ENCODE measurements at places on chromosomes 3 and 15.

DNA sequence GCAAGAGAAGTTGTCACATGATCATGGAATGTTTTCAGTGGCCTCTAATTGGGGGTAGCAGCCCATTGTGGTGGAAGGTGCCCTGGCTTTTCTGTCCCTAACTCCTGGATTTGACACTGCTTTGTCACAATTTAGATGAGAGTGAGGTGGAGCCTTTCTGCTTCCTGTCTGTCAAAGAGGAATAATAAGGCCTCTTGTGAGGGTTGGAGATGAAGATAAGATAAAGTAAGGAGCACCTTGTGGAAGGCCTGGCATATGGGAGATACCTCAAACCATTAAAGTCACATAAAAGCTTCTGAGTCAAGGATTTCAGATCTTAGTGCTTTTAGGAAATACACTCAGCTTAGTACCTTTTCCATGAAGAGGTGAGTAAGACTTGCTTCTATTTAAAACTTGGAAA is 172.6 kb upstream of the FAM3D start:
- DNase-seq, result no peak

GRCh38 chr3:159625594-159625993 is 363.0 kb upstream of the IL12A start:
- no peak for DNase-seq

DNA sequence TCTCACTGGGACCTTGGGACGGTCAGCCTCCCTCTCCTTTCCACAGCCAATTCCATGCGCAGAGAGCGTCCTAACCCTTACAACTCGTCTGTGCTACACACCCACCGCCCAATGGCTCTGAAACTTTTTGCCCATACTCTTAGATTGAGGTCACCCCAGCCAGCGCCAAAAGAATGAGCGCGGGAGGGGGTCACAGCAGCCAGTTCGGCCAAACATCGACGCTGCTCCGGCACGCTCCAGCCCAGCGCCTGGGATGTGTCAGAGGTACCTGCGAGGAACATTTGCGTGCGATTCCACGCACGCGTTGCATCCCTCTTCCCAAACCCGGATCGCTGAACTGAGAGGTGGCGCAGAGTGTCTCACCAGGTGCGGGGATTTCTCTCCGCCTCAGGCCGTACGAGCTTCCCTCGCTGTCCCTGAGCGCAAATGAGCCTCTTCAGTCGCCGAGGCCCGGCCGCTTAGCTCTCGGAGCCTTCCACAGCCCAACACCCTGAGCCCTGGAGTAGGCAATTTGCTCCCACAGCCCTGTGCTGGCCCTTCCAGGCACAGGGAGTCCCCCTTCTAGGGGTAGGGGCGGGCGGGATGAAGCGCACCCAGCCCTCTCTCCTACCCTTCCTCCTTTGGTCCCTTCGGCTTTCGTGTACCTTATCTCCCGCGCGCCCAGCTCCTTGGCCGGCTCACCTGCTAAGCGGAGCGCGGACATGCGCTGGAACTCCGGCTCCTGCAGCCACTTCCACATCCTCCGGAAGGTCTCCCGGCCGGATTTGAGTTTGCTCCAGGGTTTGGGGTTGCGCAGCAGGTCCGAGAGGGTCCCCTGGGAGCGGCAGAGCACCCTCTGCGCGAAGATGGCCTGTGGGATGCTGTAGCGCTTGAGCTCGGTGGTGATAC is 1.8 kb downstream of the ONECUT1 start:
- DNase-seq, result no peak

DNA sequence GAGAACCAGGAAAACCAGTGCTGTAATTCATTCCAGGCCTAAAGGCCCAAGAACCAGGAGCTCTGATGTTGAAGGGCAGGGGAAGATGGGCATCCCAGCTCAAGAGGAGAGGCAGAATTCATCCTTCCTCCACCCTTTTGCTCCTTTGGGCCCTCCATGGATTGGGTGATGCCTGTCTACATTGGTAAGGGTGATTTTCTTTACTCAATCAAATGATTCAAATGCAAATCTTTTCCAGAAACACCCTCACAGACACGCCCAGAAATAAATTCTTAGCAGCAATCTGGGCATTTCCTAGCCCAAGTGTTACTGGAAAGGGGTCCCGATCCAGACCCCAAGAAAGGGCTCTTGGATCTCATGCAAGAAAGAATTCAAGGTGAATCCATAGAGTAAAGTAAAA is 17.6 kb upstream of the APOD start:
- no peak for DNase-seq

DNA sequence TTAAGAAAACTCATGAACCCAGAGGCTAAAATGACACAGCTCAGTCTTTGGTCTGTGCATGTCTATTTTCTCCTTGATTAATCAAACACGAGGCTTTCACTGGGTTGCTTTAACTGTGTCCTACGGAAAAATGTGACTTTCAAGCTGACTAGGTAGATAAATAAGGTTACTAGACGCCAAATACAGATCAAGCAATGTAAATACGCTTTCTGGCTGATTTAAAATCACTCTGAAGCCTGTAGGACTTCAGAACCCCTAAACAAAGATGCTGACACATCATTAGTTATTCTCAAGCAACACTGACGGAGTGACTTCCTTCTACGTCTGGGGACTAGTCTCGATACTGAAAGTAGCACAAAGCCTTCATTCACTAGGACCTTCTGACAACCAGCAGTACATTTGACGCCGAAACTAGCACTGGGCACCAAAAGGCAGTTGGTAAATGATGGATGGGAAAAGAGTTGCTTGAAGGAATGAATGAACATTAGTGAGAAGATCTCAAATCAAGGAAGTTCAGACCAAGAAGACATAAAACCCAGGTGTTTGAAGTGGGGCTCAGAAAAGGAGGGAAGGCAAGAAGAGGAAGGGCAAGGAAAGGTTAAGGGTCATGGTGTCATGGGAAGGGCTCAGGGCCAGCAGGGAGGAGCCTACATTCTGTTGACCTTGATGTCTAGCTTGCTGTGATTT is 67.1 kb upstream of the CDV3 start:
- DNase-seq, result no peak

DNA sequence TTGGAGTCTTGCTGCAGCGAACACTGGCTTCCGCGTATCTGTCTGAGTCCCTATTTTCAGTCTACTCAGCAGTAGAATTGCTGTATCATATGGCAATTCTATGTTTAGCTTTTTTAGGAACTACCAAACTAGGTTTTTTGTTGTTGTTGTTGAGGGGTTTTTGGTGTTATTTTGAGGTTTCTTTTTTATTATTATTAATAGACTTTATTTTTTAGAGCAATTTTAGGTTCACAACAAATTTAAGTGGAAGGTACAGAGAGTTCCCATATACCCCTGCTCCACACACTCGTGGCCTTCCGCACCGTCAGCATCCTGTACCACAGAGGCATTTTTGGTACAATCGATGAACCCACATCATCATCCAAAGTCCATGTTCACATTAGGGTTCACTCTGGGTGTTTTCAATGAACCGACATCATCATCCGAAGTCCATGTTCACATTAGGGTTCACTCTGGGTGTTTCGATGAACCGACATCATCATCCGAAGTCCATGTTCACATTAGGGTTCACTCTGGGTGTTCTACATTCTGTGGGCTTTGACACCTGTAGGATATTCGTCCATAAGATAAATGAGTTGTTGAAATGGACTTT is 67.9 kb downstream of the LMLN start:
- no peak for DNase-seq

DNA sequence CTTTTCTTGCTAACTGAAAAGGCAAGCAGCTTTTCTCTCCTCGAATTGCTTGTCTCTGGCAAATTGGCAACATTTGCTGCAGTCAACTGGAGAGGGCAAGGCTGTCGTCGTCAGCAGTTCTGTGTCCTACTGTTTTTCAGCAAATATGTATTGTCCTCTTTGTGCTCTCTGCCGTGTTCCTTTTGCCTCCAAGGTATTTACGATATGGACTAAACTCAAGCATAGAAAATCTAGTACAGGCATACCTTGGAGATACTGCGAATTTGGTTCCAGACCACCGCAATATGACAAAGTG is 558 bp upstream of the SLC30A4 start:
- no peak for DNase-seq

DNA sequence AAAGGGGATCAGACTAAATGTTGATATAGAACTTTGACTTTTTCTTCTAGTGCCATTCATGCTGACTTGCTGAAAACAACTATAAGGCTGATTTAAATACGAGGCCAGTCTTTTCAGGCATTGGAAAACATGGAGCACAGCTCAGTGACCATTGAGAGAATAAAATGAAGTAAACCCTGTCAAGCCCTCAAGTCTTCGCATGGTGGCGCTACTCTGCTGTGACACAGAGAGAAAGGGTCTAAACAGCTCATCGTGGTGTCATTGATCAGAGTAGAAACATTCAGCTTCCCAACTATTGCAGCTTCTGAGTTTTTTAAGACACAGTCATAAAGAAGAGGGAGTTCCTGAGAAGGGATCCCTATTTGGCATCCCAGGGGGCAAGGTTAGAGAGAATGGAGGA is 716.2 kb downstream of the DIPK2A start:
- peak; percentile 1 for DNase-seq

DNA sequence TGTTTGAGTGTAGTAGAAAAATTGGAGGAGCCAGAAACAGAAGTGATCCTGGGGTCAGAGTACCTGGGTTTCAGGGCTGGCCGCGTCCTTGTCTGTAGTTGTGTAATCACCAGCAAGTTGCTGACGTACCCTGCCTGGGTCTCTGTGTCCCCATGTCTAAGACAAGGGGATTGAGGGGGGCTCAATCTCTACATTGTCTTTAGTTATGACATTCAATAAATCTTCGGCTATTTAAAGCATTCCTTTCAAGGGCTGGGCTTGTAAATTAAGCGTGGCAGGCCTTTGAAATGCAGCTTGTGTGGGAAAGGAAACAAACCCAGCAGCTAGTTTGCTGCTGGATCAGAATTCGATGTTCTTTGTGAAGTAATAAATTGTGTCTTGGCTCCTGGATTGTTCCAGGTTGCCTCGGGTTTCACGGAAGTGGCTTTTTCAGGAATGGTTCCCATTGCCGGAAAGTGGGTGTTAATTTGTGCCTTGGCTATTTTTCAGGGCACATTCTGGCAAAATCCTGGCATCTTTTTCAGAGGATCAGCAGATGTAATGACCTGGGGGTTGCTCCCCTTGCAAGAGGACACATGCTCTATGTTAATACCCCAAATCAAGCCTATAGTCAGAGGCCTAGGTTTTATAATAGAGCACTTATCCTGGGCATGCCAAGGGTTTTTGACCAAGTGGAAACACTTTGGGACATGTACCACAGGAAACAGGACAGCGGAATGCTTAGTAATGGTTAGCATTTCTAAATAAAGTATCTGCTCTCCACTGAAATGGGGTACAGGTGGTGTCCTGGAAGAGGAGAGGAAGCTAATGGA is 294.8 kb upstream of the NR2E3 start:
- DNase-seq, result no peak

DNA sequence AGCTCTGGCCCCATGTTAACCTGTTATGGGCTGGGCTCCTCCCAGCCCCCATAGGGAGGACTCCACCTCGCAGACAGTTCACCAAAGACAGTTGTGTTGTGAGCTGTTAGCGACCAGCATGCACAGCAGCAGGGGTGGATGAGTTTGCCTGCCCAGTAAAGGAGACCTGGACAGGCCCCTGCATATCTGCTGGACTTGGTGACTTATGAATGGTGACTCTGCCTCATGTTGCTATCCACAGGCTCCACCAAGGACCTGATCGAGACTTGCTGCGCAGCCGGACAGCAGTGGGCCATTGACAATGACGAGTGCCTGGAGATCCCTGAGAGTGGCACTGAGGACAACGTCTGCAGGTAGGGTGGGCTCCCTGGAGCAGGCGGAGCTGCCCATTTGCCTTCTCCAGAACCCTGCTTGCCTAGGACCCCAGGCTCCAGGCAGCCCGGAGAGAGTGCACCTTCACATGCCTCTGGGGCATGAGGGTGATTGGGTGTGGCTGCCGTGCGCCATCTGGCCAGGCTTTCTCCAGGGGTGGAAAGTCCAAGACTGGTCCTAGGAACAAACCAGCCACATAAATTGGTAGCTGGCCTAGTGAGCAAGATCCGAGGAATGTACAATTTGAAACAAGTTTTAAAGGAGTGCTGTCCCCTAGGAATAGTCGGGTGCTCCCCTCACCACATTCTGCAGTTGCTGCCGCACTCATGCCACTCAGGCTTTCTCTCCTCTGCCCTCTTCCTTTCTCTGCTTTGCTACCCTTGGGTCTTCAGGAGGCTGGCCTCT is 59.1 kb downstream of the FBLN2 start:
- DNase-seq, result no peak

DNA sequence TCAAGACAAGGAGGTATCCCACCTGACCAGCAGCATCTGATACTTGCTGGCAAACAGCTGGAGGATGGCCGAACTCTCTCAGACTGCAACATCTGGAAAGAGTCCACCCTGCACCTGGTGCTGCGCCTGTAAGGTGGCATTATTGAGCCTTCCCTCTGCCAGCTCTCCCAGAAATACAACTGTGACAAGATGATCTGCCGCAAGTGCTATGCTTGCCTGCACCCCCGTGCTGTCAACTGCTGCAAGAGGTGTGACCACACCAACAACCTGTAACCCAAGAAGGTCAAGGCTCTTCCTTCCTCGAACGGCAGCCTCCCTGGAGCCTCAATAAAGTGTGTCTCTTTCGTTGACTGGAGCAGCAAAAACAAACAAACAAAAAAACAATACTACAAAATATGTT is 2.2 kb upstream of the SLC4A7 start:
- no peak for DNase-seq

GRCh38 chr15:60901647-60902046 is 327.5 kb downstream of the RORA start:
- no peak for DNase-seq

DNA sequence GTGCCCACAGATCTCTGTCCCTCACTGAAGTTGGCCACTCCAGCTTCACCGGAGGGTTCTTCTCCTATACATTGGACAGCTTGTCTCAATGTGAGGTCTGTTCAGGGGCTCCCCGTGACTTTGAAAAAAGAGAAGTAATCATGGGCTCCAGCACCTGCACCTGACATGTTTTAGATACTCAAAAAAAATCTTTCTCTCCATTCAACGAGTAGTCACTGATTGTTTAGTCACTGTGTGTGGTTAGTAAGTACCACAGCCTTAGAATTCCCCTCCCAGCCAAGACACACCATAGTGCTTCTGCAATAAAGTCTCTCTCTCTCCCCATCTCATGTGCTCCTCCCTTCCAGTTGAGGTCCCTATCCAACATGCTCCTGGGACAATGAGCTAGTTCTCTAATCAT is 18.6 kb downstream of the CCR9 start:
- no peak for DNase-seq

- no peak for DNase-seq
Observed at GRCh38 chr3:55541016-55541415, 53.9 kb upstream of the WNT5A start.

GRCh38 chr3:148211725-148212124 is 486.0 kb upstream of the AGTR1 start:
- peak; percentile 52 for DNase-seq

GRCh38 chr3:77328690-77329089 is 288.8 kb downstream of the ROBO2 start:
- DNase-seq, result no peak

GRCh38 chr3:178749471-178749870 is 213.2 kb downstream of the KCNMB2 start:
- DNase-seq, result no peak
